Lung microvascular endothelial cell (primary cell): ENCODE measurements at places on chromosomes 12 and 14. TPM values are rescaled to one million over a fixed set of nuclear protein-coding genes. Genes with fewer than 3 reads are reported as not detected.

DNA sequence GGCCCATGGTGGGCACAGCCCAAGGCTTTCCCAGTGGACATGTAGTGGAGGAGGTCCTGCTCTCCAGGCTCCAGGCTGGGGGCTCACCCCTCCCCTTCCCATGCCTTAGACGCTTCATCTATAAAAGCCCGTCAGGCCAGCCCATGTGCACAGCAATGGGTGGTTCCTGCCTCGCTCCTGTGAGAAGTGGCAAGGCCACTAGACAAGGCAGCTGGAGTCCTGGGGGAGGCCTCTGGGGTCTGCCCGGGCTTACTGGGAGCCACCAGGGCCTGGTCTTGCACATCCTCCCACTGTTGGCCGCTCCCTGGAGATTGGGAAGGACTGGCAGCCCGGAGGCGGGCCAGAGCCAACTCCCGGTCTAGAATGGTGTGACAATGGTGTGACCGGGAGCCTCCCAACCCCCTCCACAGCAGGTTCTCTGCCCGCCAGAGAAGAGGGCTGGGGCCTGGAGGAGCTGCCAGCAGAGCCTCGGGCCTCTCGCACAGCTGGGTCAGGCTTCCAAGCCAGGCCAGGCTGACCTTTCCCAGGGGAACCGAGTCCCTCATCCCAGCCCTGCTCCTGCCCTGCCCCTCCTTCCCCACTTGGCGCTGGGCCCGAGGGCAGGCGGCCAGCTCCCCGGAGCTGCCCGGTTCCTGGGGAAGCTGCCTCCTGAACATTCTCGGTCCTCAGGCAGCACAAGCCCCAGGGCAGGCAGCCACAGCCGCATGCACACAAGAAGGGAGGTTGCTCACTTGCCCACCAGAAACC, 97.9 kb downstream of the RFLNA start:
- peak; percentile 64 for DNase-seq

- DNase-seq, result peak; percentile 59
Observed at GRCh38 chr14:104795781-104796686, 486 bp upstream of the AKT1 start.

Gene CAPZA3
- not detected in 2 replicates for total RNA-seq

Gene RTN1
- total RNA-seq, result under 0.01 TPM in 2 replicates
